ENCODE measurements at places on chromosomes 3 and 15.

- DNase-seq = no peak
Measured at GRCh38 chr3:101377209-101377608, 56.8 kb upstream of the IMPG2 start.

DNA sequence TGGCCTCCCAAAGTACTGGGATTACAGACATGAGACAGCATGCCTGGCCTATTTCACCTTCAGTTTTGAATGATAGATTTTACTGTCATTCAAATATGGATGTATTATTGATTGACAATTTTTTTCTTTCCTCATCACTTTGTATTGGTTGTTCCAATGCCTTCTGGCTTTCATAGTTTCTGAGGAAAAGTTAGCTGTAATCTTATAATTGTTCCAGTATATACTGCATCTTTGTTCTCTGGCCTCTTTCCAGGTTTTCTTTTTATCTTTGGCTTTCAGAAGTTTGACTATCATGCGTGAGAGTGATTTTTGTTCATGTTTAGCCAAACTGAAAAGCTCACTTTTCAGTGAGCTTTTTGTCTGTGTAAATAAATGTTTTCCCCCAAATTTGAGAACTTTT is 157.1 kb downstream of the RSRC1 start:
- no peak for DNase-seq

DNA sequence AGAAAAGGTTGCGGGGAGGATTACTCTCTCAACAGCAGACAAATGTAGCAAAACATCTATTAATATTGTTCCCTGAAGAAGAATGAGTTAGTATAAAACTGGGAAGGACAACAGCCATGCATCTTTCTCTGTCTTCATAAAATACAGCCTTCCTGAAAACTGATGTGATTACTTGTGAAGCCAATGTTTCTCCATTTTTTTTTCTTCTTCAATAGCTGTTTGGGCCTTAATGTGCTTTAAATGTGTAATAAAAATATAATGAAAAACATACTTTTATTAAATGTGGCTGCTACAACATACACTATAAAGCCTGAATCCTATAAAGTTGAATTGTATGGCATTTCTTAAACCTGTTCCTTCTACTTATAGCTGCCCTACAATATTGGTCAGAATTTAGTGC is 146.3 kb upstream of the LMCD1 start:
- DNase-seq = no peak

DNA sequence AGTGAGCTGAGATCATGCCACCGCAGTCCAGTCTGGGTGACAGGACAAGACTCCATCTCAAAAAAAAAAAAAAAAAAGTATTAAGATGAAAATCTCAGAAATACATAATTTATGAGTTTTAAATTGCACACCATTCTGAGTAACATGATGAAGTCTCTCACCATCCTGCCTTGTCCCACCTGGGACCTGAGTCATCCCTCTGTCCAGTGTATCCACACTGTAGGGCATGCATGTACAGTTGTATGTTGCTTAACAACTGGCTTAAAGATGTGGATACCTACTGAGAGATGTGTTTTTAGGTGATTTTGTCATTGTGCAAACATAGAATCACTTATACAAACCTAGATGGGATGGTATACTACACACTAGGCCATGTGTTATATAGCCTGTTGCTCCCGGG is 17.1 kb downstream of the ASB14 start:
- no peak for DNase-seq

GRCh38 chr15:70280781-70281180 is 183.1 kb upstream of the TLE3 start:
- no peak for DNase-seq

GRCh38 chr3:181899702-181900101 is 188.0 kb downstream of the SOX2 start:
- DNase-seq = no peak

DNA sequence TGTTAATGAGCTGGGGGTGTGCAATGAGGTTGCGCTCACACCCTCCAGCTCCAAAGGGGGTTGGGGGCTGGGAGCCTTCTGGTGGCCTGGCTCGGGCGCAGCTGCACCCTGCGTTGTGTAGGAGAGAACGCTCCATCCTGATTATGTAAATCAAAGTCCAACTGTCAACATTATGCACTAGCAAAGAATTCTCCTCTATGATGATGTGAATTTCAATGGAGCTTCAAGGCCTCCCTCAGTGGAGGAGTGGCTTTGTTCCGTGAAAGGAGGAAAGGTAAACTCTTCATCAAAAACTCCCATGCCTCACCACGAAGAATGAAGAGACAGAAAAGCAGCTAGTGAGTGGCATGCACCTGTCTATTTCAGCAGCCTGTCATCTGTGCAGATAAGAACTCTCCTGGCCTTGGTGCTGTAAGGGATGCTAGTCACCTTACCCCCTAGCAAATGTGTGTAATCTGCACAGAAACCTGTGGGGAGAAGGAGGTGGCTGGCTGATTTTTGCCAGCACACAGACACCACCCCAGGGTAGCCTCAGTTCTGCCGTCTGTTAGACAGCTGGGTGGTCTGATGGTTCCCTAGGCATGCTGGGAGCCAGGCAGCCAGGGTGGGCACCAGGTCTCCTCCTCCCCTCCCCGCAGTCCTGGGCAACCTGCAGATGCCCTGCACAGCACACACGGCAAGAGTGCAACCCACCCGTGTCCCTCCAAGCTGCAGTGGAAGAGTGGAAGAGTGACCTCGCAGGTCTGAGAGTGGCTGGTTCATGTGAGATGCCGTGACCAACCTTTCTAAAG is 47.0 kb upstream of the TRPM1 start:
- DNase-seq = no peak

- DNase-seq = no peak
Measured at GRCh38 chr3:177693616-177694264, 496.5 kb upstream of the TBL1XR1 start.

GRCh38 chr3:195609229-195609628 is 25.5 kb upstream of the APOD start:
- no peak for DNase-seq

DNA sequence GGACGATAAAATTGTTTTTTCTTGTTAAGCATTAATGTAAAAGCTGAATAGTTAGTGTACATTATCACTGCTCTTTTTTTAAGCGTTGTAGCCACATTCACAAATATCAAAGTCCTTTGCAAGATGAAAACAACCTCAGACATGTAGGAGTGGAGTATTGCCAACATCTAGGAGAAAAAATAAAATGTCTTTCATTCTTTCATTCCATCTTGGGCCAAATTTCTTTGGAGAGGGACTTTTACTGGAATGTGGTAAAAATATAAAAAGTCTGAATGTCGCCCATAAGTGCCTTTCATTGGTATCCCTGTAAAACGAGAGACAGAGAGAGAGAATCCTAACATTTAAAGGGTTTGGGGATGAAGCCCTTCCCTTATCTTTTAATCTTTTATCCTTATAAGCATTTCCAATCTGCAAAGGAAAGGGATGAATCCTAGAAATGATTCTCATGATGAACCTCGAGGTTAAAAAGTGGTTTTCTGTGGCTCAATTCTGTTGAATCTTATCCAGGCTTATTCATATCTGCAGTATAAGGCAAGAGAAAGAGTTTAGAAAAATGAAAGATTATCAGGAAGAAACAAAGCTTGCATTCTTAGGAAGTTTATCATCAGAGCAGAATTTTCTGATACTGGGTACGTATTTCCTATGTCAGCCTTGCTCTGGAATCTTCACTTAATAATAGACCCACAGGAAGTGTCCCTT is 1031.7 kb downstream of the MCTP2 start:
- peak; percentile 31 for DNase-seq

- no peak for DNase-seq
Measured at GRCh38 chr3:49198161-49198560, 26.8 kb downstream of the KLHDC8B start.

GRCh38 chr3:28669870-28670269 is 321.2 kb upstream of the AZI2 start:
- no peak for DNase-seq

DNA sequence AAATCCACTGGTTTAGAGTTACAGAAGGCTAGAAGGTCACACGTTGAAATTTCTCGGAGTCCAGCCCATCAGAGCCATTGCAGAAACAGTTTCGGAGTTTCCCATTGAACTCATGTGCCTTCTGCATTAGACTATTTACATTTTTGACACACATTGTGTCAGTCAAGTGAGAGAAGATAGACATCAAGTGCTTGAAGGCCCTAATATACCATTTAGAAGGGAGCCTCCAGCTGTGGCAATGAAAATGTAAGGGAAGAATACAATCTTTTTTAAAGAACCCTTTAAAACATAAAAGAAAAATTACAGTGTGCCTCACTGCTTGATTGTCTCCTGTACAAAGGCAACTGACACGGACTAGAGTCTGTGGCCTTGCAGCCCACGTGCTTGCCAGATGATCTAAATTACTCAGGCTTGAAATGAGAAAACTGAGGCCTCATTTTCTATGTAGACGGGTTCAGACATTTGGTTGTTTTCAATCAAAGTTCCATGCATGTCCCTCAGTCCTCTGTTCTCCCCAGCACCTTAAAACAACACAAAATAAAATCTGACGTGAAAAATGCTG is 650.5 kb downstream of the ROBO2 start:
- no peak for DNase-seq

DNA sequence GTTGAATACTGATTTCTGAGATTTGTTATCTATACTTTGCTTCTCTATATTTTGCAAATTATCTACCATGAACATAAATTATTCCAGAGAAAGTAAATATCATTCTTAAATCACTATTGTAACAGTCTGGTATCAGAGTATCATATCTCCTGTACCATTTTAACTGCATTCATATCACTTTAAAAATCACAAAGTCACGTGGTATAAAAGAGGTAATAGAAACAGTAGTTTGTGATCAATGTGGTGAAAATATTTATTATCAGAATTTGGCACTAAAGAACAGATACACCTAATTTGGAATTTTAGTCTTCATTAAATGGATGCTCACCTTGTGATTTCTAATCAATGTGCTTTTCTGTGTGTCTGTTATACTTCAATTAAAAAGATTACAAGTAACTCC is 47.8 kb downstream of the P3H2 start:
- DNase-seq = no peak

DNA sequence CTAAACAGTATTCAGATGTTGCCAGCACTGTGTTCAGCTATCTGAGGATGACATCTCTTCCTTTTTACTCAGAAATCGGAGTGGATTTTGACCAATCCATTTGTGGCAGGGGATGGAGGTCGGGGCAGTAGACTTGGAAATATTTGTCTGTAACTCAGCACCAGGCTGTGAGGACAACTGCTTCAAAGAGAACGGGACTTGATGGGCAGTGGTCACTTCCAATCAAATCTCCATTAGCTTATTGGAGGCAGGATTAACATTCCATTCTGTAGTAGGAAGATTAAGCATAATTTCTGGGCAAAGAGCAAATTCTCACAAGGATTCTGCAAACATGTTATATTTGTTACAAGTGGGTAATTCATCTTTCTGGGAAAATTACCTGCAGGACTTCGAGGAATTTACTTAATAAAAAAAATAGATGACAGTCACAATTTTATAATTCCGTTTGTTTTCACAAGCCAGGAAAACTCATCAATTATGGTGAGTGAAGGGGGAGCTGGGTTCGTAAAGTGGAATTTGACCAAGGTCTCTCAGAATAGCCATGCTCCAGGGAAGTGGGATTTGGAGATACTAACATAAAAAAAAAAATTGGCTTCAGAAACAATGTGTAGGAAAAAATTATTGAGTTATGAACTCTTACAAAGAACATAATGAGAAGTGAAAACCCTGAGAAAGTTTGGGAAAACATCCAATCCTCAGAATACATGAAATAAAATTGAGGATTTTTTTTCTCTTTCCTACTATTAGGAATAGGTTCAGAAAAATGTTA is 18.1 kb downstream of the CRABP1 start:
- DNase-seq = no peak

DNA sequence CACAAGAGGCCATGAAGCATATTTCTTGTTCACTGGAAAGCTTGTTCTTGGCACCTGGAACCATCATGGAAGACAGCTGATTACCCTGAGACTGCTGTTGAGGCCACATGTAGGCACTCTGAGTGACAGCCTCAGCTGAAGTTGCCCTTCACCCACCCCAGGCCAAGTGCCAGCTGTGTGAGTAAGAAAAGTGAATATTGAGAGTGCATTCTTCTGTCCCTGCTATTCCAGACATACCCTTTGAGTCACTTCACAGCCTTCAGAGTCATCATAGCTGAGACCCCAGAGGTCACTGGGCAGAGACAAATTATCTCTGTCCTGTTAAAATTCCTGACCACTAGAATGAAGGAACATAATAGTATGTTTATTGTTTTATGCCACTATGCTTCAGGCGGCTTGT is 79.6 kb downstream of the NFKBIZ start:
- no peak for DNase-seq

GRCh38 chr3:41907330-41908073 is 54.4 kb downstream of the ULK4 start:
- no peak for DNase-seq

- DNase-seq = no peak
Measured at GRCh38 chr3:141812586-141812985, 49.4 kb downstream of the GRK7 start.

GRCh38 chr3:95167748-95168147 is 1104.9 kb downstream of the NSUN3 start:
- no peak for DNase-seq

DNA sequence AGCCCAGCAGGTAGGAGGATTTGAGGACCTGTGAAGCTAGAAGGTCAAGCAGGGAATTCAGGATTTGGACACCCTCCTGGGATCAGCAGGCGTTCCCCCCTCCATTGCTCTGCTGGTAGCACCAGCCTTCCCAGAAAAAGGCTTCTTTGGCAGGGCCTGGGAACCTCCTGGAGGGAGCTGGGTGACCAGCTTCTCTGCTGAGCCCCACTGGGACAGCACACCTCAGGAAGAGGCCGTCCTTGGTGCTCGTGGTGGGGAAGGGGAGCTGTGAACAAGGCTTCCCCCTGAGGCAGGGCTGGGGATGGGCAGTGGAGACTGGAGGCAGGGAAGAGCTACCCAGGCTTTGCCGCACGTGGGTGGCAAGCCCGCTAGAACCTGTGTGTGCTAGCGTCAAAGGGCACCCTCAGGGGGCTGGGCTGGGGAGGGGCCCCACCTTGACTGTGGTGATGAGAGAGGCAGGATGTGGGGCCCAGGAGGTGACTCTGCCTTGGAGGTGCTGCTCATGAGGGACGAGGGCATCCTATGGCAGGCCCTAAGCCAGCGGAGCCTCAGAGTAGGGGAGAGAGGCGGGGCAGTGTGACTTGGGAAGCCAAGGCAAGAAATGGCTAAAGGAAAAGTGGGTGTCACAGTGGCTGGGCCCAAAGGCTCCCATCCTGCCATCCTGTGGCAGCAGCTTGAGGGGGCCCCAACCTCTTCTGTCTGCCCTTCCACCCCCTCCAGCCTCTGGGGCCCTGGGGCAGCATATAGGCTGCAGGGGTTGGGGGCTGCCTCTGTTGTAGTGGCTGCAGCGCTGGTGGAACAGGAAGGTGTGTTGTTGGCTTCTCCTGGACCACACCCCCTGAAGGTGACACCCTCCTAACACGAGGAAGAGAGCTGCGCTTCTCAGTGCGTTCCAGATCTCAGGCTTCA is 20.7 kb downstream of the KLF13 start:
- DNase-seq = no peak

GRCh38 chr3:11547498-11547897 is 96.2 kb downstream of the VGLL4 start:
- no peak for DNase-seq
